Right lung (tissue), 10 donors: ENCODE measurements at places on chromosomes 7 and 10. TPM values are rescaled to one million over a fixed set of nuclear protein-coding genes. Genes with fewer than 3 reads are reported as not detected.

The GHRHR gene
- polyA plus RNA-seq = not detected

The ZCWPW1 gene
- polyA plus RNA-seq = 8.6 TPM

The TSPAN33 gene
- polyA plus RNA-seq = 7.8 TPM

The TUBAL3 gene
- polyA plus RNA-seq = not detected

The ZNF485 gene
- polyA plus RNA-seq = 5.9 TPM

The FBXL13 gene
- 5.5 TPM for polyA plus RNA-seq

The CNTNAP2 gene
- polyA plus RNA-seq = 40.3 TPM

The OPN1SW gene
- polyA plus RNA-seq = 1.3 TPM

The C7orf33 gene
- not detected for polyA plus RNA-seq

The HMX2 gene
- not detected for polyA plus RNA-seq

The SOSTDC1 gene
- 33.0 TPM for polyA plus RNA-seq

The GPNMB gene
- 2.6 TPM for polyA plus RNA-seq

The BMPER gene
- 34.9 TPM for polyA plus RNA-seq

The SPDYE6 gene
- 6.2 TPM for polyA plus RNA-seq

The FAM180A gene
- 0.22 TPM for polyA plus RNA-seq

The CYP2E1 gene
- 1.3 TPM for polyA plus RNA-seq

The PTPRN2 gene
- 6.6 TPM for polyA plus RNA-seq

The ZPBP gene
- polyA plus RNA-seq = 0.39 TPM

The TAX1BP1 gene
- polyA plus RNA-seq = 123 TPM

The SCRN1 gene
- polyA plus RNA-seq = 37.8 TPM

The CAMK2B gene
- 0.94 TPM for polyA plus RNA-seq

The GTF2I gene
- 443 TPM for polyA plus RNA-seq

The SEPTIN14 gene
- 0.75 TPM for polyA plus RNA-seq

The HOXA10 gene
- not detected for polyA plus RNA-seq

The SLC18A3 gene
- polyA plus RNA-seq = not detected

The TBXAS1 gene
- 9.8 TPM for polyA plus RNA-seq

The ITGB8 gene
- 6.2 TPM for polyA plus RNA-seq

The RADIL gene
- polyA plus RNA-seq = 7.1 TPM

The CLDN4 gene
- 98.7 TPM for polyA plus RNA-seq

The EXOC6 gene
- 23.1 TPM for polyA plus RNA-seq

The IFIT1B gene
- polyA plus RNA-seq = 0.51 TPM

The SEMA3A gene
- 22.4 TPM for polyA plus RNA-seq

The VSTM2A gene
- polyA plus RNA-seq = 0.08 TPM

The GRID2IP gene
- polyA plus RNA-seq = 1.3 TPM
